NT2/D1 (cell line): ENCODE measurements at places on chromosomes 6 and 20.

GRCh38 chr6:18413381-18413780, 26.2 kb downstream of the RNF144B start:
- DNase-seq = no peak

DNA sequence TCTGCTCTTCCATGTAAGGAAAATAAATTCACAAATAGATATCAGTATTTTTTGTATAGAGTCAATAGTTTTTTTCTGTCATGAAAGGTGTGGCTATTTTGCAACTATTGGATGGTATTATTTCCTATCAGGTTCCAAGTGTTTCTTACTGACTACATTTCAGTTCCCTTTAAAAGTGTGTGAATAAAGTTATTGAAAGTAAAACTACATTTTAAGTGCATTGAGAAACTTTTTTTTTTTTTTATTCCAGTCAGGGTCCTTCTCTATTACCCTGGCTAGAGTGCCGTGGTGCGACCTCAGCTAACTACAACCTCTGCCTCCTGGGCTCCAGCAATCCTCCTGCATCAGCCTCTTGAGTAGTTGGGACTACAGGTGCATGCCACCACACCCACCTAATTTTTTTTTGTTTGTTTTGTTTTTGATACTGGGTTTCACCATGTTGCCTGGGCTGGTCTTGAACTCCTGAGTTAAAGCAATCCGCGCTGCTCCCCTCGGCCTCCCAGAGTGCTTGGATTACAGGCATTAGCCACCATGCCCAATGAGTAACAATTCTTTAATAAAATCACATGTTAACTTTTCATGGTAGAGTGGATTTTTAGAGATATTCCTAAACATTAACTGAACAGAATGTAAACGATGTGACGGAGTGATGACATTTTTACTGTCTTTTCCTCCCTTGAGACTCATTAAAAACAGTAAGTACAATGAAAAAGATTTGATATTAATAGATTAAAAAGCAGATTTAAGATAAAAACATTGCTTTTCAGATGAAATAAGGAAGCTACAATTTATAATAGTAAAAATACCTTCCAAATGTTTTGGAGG, 69.7 kb upstream of the ADGRF4 start:
- no peak for DNase-seq

GRCh38 chr20:43746344-43747137, 19.7 kb upstream of the GTSF1L start:
- DNase-seq = no peak

DNA sequence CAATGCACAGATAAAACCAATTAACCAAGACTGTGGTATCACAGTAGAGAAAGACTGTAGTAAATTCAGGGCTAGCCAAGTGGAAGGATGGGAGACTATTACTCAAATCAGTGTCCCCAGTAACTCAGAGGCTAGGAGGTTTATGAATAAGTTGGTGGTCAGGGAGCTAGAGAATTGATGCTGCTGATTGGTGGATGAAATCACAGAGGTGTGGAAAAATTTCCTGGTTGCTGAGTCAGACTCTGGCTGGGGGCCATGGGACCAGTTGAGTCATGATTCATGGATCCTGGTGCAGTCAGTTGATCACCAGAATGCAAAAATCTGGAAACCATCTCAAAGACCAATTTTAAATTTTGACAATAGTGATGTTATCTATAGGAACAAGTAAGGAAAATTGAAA, 555.9 kb downstream of the C6orf118 start:
- no peak for DNase-seq

- DNase-seq = no peak
These were observed 289.6 kb upstream of the SUPT3H start for GRCh38 chr6:45667300-45667699.

DNA sequence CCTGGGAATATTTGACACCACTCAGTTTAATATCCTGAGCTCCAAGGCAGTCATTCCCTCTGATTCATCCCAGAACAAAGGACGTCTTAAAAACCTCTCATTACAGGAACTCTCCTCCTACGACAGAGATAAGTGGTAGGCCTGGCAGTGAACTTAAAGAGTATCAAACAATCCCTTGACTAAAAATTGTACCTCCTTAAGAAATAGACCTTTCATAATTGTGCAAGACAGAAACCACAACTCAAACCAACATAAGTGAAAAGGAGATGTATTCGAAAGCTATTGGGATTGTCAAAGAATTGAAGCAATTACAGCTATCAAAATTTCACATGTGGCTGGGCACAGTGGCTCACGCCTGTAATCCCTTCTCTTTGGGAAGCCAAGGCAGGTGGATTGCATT, 19.1 kb upstream of the BNIP5 start:
- DNase-seq = no peak

DNA sequence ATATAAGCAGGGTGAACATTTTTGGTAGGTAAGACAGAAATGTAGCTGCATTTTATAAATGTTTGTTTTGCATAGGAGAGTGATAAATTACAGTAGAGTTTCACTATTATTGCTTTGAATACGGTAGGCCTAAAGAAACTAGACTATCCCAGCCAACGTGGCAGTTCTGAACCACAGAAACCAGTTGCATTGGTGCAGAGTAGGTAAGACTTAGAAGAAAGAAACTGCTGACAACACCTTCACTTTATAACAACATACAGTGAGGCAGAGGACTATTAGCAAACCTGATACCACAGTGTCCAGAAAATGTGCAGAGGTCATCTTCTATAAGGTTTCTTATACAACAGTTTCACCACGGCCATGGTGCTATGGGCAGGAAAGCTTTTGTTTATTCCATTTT, 566.1 kb downstream of the KIF16B start:
- no peak for DNase-seq

DNA sequence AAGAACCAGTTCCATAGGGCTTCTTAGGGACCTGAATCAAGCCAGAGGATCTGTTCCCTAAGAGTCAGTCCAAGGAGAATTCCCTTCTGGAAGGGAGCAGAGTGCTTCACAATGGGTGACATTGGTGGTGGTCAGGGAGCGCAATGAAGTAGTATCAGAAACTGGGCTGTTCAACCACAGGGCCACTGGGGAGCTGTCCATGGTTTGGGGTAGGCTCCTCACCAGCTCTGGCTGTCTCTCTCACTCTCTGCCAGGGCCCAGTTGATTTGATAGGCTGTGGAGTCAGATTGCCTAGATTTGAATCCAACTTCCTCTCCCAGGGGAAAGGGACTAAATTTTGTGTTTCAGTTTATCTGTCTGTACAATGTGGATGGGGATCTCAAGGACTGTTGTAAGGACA, 36.7 kb upstream of the CHD6 start:
- DNase-seq = no peak

- DNase-seq = no peak
These were observed 62.7 kb downstream of the EDN3 start for GRCh38 chr20:59363101-59363500.

DNA sequence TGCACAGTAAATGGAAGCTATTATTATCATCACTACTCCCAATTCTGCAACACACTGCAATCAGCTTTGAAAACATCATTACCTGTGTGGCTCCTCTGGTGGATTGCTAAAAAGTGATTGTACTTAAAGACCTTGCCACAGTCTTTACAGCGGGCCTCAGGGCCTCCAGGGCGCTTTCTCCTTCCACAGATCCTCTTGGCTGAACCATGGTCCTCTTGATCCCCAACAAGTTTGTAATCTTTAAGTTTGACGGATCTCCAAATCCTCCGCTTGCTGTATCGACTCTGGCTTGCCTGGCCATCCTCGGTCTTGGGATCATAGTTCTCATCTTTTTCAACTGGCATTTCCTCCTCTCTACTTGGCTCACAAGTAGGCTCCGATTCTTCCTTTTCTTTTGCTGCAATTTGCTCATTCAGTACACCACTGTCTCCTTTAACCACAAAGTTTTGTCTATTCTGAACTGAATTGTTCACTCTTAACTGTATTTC, 2.0 kb downstream of the ZBTB24 start:
- DNase-seq = no peak
